ENCODE measurements at places on chromosomes 11 and 22.

- peak; percentile 67 for DNase-seq
Observed at GRCh38 chr11:62678770-62679696, at the start of gene UBXN1. UBXN1 (minus strand) TSS chr11:62679073; CDS start chr11:62678923, 150 bp downstream.

DNA sequence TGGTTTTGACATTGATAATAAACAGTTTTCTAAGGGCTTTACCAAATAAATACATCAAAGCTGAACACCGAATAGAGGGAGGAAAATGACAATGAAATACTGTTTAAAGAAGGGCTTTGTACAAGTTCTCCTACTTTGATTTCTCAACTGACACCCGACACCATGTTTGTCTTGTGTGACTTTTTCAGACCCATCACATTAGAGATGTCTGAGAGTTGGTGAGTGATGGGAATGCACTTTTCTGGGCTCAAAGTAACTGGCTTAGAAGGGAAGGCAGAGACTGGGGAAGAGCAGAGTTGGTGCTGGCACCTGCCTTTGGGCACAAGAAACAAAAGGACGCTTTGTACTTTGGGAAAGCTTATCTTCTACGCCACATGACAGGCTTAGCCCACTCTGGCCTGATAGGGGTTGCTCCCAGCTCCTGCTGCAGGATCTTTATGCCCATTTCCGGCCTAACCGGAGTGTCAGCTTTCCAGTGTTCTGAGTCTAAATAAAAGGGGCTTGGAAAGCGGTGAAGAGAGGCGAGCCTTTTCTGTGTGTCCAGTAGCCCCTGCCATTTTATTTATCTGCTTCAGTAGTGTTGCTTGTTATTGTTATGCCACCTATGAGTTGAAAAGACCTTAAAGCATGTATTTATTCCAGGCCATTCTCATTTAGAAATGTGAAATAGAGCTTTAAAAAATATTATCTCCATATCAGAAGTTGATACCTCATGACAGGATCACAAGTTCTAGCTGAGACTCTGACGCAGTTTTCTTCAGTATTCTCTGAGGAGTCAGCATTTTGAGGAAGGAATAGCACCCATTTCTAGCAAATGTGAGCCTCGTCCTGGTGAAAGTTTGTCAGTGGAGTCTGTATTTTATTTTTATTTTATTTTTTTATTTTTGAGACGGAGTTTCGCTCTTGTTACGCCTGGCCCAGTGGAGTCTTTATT is 24.2 kb downstream of the KREMEN1 start:
- DNase-seq = no peak

GRCh38 chr11:17405232-17406005 is 17.0 kb upstream of the KCNJ11 start:
- DNase-seq = no peak

DNA sequence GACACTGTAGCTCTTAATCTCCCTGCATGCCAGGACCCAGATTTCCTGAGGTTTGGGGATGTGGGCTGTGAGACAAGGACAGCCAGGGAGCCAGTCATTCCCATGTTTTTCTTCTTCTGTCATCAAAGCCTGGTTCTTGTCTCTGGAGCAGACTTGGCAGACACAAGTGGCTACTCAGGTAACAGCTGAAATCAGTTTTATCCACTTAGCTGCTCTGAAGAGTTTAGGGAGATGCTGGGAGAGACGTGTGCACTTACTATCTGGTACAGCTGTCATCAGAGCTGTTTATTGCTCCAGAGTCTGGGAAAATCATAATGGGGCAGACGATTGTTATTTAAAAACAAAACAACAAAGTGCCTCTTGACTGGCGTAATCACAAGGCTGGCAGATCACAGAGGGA is 56.6 kb downstream of the CSNK2A3 start:
- DNase-seq = no peak

- peak; percentile 82 for DNase-seq
Observed at GRCh38 chr11:67262731-67263675, 3.3 kb upstream of the GRK2 start.

- peak; percentile 54 for DNase-seq
Observed at GRCh38 chr11:102430158-102430836, 22.3 kb downstream of the TMEM123 start.

GRCh38 chr11:121426476-121427399 is 25.4 kb upstream of the SORL1 start:
- no peak for DNase-seq

- DNase-seq = no peak
Observed at GRCh38 chr11:86292912-86293616, 9.0 kb upstream of the HIKESHI start.

DNA sequence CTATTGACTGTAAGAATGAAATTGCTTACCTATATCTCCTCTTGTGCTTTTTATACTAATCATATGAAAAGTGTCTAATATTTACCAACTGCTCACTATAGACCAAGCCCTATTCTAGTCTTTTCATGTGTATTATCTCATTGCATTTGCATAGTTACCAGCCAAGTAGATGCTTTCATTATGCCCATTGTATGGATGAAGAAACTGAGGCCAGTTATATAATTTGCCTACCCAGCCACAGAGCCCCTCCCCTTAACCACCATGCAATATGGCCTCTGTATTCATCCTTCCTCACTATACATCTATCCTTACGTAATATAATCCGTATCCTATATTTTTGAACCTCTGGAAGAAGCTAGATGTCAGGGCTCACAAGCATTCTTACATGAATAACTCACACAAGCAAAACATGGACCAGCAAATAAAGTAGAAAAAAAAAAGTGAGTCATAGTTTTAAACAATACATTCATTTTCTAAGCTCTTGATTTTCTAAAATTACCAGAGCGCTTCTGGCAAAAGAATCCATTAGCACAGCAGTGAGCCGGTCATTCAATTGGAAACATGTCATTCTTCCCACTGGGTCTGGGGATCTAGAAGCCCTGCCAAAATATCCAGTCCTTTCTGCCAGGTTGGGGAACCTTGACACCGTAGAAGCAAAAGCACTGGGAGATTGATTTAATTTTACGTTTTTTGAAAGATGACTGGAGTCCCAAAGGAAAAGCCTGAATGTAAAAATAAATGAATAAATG is 80.0 kb downstream of the C11orf91 start:
- DNase-seq = no peak

GRCh38 chr11:68333173-68333572 is 20.8 kb downstream of the LRP5 start:
- DNase-seq = no peak

- DNase-seq = no peak
Observed at GRCh38 chr22:37358917-37359316, 68.4 kb downstream of the ELFN2 start.

DNA sequence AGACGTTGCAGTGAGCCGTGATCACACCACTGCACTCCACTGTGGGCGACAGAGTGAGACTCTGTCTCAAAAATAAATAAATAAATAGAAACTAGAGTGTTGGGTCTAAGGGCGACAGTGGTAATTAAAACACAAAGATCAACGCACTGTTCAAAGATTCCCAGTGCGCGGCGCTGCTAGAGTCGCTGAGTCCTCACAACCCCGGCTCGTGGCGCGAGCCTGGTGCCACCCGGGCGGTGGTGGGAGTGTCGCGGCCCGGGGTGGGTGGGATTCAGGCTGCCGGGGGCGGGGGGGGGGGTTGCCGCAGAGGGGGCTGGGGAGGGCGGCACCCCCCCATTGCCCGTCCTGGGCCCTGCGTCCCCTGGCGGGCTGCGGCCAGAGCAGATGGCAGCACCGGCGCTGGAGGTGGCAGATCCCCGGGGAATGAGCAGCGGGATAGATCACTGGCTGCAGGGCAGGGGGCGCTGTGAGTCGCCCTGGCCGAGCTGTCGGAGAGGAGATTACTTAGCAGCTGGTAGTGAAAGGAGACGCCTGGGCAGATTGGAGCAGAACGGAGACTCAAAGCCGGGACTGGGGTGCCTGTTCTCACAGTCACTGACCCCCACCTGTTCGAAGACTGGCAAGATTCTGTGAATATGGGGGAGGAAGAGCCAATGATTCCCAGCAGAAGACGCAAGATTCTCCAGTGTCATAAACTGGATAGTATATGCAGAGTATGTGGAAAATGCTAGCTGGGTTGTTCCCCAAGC is 30.2 kb upstream of the APOBEC3A start:
- DNase-seq = no peak

- DNase-seq = no peak
Observed at GRCh38 chr11:120869097-120869496, 154.8 kb upstream of the TBCEL start.

GRCh38 chr22:25114369-25115362 is 85.0 kb upstream of the CRYBB3 start:
- DNase-seq = no peak

DNA sequence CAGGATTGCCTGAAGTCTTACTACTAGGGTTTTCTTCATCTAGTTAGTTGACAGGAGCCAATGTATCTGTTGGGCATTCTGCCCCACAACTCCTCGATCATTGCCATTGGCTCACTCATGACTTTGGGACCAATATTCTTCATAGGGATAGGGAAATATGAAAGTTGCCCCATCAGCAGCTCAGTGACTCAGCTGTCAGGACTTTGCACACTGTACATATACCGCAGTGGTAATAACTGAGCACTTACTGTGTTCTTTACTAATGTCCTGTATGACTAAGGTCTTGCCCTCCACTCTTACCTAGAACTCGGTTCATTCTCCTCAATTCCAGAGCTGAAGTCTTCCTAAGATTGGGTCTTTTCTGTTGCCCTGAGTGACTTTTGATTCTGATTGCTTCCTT is 46.8 kb upstream of the PGR start:
- no peak for DNase-seq
